A549 treated with GW870086 at 1 μM for 4 hours (cell line): ENCODE measurements at places on chromosomes 7 and 10. TPM values are rescaled to one million over a fixed set of nuclear protein-coding genes. Genes with fewer than 3 reads are reported as not detected.

Gene IFIT1B
- total RNA-seq, result not detected in 5 replicates

Gene GPNMB
- 2.5 to 4.7 TPM (median 3.4 TPM) in 5 replicates for total RNA-seq

Gene TBRG4
- 106 to 111 TPM (median 110 TPM) in 5 replicates for total RNA-seq

Gene ANK3
- total RNA-seq, result 0.45 to 1.3 TPM (median 0.82 TPM) in 5 replicates

Gene PCGF6
- 9.0 to 12.7 TPM (median 12.3 TPM) in 5 replicates for total RNA-seq

Gene TDRD1
- not detected in 5 replicates for total RNA-seq

Gene ASZ1
- not detected in 5 replicates for total RNA-seq

Gene AOAH
- total RNA-seq, result not detected in 5 replicates

Gene KEL
- not detected in 5 replicates for total RNA-seq

Gene CAV2
- total RNA-seq, result 150 to 178 TPM (median 177 TPM) in 5 replicates

Gene NKX6-2
- 0.08 to 0.62 TPM (median 0.35 TPM) in 5 replicates for total RNA-seq

Gene LRRTM3
- total RNA-seq, result not detected in 5 replicates

Gene MMRN2
- total RNA-seq, result 0.63 to 1.9 TPM (median 0.89 TPM) in 5 replicates

Gene TEX47
- not detected in 5 replicates for total RNA-seq

Gene ZNF655
- 52.7 to 61.6 TPM (median 54.2 TPM) in 5 replicates for total RNA-seq

Gene GJD4
- 0.08 TPM in 2 of 5 replicates, not detected in the others for total RNA-seq

Gene SUN3
- not detected in 5 replicates for total RNA-seq

Gene TMEM106B
- 29.5 to 38.9 TPM (median 34.1 TPM) in 5 replicates for total RNA-seq

Gene TMEM176B
- total RNA-seq, result 0.11 TPM in 1 of 5 replicates, not detected in the others

Gene EVX1
- 0.09 to 0.27 TPM (median 0.11 TPM) in 5 replicates for total RNA-seq

Gene LRRN3
- 0.03 to 0.05 TPM in 2 of 5 replicates, not detected in the others for total RNA-seq

Gene FRAT2
- 5.1 to 7.9 TPM (median 7.6 TPM) in 5 replicates for total RNA-seq

Gene LEP
- not detected in 5 replicates for total RNA-seq

Gene NPTX2
- 0.10 to 0.27 TPM (median 0.13 TPM) in 5 replicates for total RNA-seq

Gene BTBD16
- total RNA-seq, result 0.48 to 1.7 TPM (median 0.81 TPM) in 5 replicates

Gene KCNIP2
- 0.79 to 0.95 TPM (median 0.81 TPM) in 4 of 5 replicates, not detected in the other for total RNA-seq

Gene GLRX3
- 196 to 224 TPM (median 217 TPM) in 5 replicates for total RNA-seq

Gene PSD
- total RNA-seq, result 0.39 to 0.80 TPM (median 0.50 TPM) in 5 replicates

Gene GRID1
- total RNA-seq, result 0.17 to 0.32 TPM (median 0.29 TPM) in 5 replicates

Gene LLCFC1
- not detected in 5 replicates for total RNA-seq

Gene RARRES2
- not detected in 5 replicates for total RNA-seq

Gene OR13A1
- total RNA-seq, result not detected in 5 replicates

Gene NIPSNAP2
- 42.8 to 58.6 TPM (median 52.1 TPM) in 5 replicates for total RNA-seq

Gene KIAA1549
- 4.9 to 6.8 TPM (median 6.2 TPM) in 5 replicates for total RNA-seq

Gene CLCN1
- 0.03 to 0.08 TPM (median 0.03 TPM) in 3 of 5 replicates, not detected in the others for total RNA-seq

Gene FAM25C
- total RNA-seq, result 1.0 to 2.3 TPM (median 1.8 TPM) in 4 of 5 replicates, not detected in the other

Gene DNAJB12
- total RNA-seq, result 31.4 to 33.6 TPM (median 32.3 TPM) in 5 replicates

Gene AUTS2
- total RNA-seq, result 2.6 to 5.2 TPM (median 3.3 TPM) in 5 replicates

Gene ALOX5
- total RNA-seq, result 0.17 to 0.56 TPM (median 0.31 TPM) in 5 replicates

Gene CYP17A1
- not detected in 5 replicates for total RNA-seq

Gene CAMK2B
- total RNA-seq, result 0.09 to 0.34 TPM (median 0.14 TPM) in 5 replicates

Gene ARHGAP22
- total RNA-seq, result 2.9 to 4.8 TPM (median 4.3 TPM) in 5 replicates

Gene GDF2
- not detected in 5 replicates for total RNA-seq

Gene MYOF
- 183 to 250 TPM (median 227 TPM) in 5 replicates for total RNA-seq

Gene SNX10
- total RNA-seq, result 4.2 to 6.1 TPM (median 4.5 TPM) in 5 replicates

Gene CYP2W1
- 0.05 to 0.09 TPM (median 0.07 TPM) in 3 of 5 replicates, not detected in the others for total RNA-seq

Gene CRYGN
- total RNA-seq, result not detected in 5 replicates

Gene METTL2B
- 20.8 to 25.2 TPM (median 22.5 TPM) in 5 replicates for total RNA-seq

Gene OIT3
- 0.07 to 0.34 TPM in 2 of 5 replicates, not detected in the others for total RNA-seq

Gene FFAR4
- 0.11 to 0.30 TPM (median 0.16 TPM) in 5 replicates for total RNA-seq

Gene SLC13A1
- total RNA-seq, result not detected in 5 replicates

Gene NOM1
- total RNA-seq, result 16.5 to 19.9 TPM (median 17.8 TPM) in 5 replicates

Gene JCAD
- total RNA-seq, result 8.7 to 12.0 TPM (median 11.2 TPM) in 5 replicates

Gene GIMAP1
- total RNA-seq, result not detected in 5 replicates

Gene CCNJ
- 5.0 to 7.5 TPM (median 7.2 TPM) in 5 replicates for total RNA-seq
